ENCODE measurements at places on chromosomes 5 and 9.

DNA sequence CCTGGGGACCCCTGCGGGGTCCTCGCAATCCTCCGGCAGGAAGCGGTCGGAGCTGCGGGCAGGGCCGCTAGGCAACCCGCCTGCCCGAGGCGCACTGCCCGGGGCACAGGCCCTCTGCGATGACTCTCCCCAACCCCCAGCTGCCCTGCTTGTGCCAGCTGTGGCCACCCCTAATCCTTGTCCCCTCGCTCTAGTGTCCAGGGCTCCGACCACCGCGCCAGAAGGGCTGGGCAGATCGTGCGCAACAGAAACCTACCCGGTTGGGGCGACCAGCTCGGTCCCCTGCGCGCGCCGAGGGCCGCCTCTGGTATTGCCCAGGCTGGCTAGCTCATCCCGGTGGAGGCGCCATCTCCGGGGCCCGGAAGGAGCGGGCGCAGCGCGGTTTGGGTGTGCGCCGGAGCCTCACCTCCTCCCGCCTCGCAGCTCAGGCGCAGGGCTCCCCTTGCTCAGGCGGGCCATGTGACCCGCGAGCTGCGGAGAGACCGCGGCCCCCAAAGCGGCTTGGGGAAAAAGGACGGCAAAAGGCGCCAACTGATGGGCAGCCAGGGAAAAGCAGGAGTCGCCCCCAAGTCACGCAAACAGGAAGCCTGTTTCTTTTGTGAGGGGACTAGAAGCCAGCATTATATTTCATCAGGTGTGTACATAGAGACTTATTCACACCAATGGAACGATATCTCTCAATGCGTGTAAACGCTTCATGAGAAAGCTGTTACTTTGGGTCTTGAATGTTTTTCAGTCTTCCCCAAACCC, 46.8 kb upstream of the RNF20 start:
- DNase-seq: peak; percentile 68

- DNase-seq: no peak
Measured at GRCh38 chr5:176664479-176664878, 17.2 kb downstream of the TSPAN17 start.

DNA sequence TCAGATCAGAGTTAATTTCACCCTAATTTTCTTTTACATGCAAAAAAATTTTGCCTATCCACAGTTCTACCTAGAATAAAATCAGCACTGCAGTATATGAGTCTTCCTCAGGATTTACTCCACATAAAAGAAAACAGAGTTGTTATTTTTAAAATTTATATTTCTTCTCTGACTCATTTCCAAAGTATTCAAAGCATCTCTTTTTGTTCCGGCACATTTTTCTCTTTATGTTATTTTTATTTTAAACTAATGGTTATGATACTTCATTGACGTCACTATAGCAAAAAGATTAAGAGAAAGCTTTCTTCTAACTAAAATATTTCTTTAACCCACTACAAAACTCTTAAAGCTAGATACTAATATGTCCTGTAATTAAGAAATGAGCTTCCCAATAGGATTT, 590.4 kb downstream of the PRELID2 start:
- no peak for DNase-seq

DNA sequence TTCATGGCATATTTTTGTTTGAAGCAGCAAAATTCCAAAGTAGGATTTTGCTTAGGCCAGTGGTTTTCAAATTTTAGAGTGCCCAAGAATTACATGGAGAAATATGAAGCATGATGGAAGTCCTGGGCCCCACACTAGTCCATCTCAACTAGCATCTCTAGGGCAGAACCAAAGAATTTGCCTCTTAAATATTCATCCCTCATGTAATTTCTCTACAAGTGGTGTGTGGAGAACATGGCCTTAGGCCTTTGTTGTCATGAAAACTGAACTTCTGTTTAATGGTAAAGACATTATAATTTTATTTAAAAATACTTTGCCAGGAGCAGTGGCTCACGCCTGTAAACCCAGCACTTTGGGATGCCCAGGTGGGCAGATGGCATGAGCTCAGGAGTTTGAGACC, 75.9 kb upstream of the CCNG1 start:
- DNase-seq: no peak

DNA sequence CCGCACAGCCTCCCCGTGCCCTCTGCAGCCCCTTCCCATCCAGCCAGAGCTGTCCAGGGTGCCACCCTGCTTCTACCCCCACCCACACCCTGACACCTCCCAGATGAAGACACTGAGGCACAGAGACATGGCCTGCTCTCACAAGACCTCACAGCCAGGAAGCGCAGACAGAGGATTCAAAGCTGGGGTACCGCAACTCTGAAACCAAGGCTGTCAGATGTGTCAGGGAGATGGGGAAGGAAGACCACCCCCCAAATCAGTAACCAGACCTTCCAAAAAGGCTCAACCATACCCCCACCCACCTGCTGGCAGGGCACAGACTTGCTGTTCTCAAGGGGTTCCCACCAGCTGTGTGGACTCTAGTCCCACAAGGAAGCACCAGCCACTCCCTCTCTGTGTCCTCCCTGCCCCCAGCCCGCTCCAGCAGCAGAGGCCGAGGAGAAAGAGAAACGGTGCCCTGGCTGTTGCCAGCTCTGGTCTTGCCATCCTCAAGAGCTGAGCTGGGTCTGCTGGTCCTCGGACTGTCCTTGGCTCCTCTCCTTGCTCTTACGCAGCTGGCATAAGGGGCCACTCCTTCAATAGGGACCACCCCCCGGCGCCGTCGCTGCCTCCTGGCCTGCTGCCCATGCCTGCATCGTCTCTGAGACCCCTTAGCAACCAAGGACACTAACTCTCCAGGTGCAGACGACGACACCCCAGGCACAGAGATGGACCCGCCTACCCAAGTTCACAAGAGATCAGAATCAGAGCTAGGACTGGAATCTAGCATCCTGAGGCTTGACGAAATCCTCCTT, 699 bp downstream of the AKNA start:
- peak; percentile 58 for DNase-seq

- peak; percentile 59 for DNase-seq
Measured at GRCh38 chr9:121992571-121993212, 100.4 kb downstream of the TTLL11 start.

- no peak for DNase-seq
Measured at GRCh38 chr5:139566611-139567010, 5.5 kb downstream of the UBE2D2 start.

GRCh38 chr5:143225511-143225910, 178.0 kb downstream of the NR3C1 start:
- no peak for DNase-seq

DNA sequence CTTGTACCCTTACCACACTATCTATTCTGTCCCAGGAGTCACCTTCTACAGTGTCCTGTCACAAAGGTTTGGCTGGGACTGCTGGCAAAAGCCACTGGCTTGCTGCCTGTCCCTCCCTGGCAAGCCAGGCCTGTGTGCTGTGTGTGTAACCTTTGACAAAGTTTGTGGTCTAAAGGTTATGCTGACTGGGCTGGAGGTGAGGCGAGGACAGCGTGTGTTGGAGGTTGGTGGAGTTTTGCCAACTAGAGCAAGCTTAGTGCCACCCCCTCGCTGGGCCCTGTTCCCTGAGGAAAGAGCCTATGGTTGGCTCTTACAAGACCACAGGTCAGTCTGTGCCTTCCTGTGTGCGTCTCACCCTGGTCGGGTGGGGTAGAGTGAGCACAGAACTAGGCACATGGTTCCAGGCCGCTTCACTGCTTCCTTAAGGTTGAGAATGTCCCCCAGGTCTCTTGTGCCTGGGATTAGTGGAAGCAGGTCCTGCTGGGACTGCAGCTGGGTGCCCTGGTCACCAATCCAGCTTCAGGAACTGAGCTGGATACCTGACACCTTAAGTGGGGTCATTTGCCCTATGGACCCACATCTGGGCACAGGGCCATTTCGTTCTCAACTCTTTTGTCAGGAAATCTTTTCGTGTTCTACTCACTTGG, 152.2 kb downstream of the GADD45G start:
- DNase-seq: no peak

DNA sequence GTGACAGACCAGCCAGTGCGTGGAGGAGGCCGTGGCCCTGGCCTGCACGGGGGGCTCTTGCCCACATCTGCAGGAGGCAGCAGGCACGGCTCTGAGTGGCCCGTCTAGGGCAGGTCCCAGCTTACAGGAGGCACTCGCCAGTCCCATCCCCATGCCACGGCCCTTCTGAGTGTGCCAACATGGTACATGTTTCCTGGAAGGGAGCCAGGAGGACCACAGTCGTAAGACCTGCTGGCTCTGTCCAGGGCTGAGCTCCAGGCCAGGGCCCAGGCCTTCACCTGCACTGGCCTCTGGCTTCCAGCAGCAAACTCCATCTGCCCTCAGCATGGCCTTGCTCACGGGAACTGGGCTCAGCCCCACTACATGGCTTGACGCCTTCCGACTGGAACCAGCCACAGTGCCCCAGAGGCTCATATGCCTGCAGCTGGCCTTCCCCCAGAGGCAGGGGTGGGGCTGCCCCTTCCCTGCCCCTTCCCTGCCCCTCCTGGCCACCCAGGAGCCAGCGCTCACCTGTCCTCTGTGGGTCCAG, 3.8 kb downstream of the NKD2 start:
- DNase-seq: no peak

DNA sequence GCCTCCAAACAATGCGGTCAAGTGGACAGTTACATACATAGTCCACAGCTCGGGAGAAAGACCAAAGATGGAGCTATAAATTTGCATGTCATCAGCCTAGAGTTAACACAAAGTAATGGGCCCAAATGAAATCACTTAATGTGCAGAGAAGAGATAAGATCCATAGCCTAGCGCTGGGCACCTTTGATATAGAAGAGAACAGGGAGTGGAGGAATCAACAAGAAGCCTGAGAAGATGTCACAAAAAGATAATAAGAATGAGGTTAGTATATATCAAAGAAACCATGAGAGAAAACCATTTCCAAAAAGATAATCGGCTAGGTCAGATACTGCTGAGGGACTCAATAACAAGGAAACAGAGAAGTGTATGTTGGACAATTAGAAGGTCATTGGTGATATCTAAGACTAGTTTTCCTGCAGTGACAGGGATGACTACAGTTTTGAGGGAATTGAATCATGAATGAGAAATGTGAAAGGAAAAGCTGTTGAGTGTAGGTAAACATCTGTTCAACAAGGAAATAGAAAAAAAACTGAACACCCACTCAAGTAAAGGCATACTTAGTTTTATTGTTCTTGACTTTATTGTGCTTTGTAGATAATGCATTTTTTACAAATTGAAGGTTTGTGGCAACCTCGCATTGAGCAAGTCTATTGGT, 68.7 kb upstream of the CDH6 start:
- no peak for DNase-seq

DNA sequence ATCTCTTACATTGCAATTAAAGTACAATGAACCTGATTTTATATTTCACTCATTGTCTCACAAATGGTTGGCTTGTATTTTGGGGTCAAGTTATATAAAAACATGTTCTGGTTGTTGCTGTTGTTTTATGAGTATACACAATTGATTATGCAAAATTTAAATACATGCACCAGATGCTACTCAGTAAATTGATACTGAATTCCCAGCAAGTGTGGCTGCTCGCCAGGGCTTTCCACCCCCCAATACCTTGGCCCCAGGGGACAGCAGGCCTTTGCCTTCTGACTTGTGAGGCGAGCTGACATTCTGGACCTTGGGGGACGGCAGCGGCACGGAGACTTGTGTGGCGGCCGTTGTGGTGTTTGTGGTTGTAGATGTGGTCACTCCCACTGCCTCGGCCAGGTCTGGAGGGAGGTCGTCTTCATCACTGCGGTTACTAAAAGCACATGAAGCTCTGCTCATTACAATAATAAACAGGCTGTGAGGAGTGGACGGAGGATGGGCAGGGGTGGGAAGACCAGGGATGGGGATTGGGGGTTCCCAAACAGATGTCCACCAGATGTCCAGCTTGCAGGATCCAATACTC, 27.0 kb upstream of the FRRS1L start:
- no peak for DNase-seq

- DNase-seq: no peak
Measured at GRCh38 chr5:132277971-132278853, 16.0 kb upstream of the SLC22A4 start.

- no peak for DNase-seq
Measured at GRCh38 chr9:93052791-93053540, 5.5 kb upstream of the SUSD3 start.

DNA sequence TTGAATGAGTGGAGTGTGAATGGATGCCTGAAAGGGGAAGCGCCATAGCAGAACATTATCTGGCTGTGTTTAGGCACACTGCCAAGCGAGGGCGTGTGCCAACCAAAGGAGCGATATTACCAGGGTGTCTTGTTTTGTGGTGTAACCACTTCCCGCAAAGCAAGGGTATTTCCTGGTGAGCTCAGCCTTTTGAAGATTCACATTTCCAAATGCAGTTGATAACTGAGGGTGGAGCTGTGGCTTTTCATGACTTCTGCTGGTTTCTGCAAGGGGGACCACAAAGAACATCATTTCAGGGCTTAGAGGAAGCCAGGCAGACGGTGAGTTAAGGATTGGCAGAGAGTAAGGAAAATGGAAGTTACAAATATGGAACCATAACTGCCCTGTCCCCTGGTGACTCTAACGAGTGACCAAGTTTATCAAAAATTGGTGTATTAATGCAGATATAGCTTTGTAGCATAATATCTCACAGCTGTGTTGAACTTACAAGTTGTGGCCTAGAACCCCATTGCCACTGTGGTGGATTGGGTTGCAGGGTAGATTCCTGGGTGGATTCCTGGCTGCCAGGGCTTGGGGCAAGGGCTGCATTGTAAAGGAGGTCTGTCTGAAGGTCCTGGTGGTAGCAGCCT, 71.4 kb downstream of the RALGPS1 start:
- DNase-seq: no peak

DNA sequence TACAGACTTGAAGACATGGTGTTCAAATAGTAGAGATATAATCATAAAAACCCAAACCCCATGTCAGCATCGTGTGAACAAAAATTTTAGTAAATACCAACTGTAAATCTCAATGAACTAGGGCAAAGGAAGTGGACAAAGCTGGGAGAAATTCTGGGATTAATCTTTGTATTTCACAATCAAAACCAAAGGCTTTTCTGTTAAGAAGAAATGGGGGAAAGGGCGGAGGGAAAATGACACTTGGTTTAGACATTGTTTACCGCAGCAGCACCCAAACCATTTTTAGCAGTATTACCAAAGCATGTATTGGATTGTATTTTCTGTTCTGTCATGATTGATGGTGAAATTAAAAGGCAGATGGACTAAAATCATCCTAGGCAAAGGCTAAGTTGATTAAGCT, 134.2 kb upstream of the PRSS3 start:
- no peak for DNase-seq

DNA sequence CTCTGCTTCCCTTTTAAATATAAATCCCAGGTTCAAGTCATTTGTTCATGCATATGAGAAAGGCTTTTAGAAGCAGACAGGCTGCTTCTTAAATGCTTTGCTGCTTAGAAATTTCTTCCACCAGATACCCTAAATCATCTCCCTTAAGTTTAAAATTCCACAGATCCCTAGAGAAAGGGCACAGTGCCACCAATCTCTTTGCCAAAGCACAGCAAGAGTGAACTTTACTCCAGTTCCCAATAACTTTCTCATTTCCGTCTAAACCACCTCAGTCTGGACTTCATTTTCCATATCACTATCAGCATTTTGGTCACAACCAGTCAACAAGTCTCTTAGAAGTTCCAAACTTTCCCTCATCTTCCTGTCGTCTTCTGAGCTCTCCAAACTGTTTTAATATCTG, 679.8 kb upstream of the FTMT start:
- no peak for DNase-seq
